ENCODE measurements at places on chromosomes 4 and X.

DNA sequence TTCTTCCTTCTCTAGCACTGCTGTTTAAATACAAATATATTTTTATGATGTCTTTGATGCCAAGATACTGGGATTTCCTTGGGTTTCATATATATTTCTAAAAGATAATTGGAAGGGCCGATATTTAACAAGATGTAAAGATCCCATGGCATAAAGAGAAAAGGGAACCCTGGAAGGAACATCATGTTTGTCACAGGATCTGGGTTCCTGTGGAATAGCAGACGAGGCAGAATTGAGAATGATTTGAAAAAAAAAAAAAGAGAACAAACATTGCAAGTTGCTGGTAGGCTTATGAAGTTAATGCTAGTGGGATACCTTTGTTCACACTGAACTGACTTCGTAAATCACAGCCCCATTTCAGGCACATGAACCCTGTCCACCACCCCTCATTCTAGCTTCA, 33.6 kb downstream of the RASSF6 start:
- no peak for DNase-seq

- peak; percentile 45 for DNase-seq
These were observed 4.2 kb downstream of the CENPVL3 start for GRCh38 chrX:51614353-51615012.

DNA sequence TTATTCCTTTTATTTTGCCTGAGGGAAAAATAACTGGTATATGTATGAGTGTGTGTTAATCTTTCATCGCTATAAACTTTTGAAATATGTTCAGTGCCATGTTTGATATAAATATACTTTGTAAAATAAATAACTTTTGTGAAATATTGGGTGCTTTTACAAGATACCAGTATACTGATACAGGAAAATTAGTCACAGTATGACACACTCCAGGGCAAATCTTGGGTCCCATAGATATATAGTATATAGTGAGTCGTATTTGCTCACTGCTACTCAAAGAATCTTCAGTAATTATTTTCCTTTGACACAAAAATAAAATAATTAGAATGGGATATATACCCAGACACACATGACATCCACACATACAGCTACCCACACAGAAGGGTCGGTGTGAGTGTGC, 472.3 kb downstream of the GRID2 start:
- DNase-seq, result no peak

DNA sequence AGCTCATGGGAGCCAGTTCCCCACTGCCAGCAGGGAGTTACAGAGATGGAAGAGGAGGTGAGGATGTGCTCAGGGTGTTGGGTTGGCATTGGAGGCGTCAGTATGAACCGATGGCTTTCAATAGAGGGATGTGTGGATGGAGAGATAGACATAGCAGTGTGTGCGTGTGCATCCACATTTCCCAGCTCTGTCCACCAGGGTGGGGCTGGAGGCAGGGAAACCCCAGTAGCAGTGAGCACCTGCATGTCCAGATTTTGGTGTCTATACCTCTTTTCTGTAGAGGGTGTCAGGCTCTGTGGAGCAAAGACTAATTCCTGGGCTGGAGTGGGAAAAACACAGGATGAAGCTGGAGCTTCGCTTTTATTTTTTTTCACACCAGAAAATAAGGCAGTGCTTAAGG, 37.2 kb upstream of the HGFAC start:
- DNase-seq, result no peak

- DNase-seq, result no peak
These were observed 256.9 kb downstream of the PARM1 start for GRCh38 chr4:75189711-75190335.

DNA sequence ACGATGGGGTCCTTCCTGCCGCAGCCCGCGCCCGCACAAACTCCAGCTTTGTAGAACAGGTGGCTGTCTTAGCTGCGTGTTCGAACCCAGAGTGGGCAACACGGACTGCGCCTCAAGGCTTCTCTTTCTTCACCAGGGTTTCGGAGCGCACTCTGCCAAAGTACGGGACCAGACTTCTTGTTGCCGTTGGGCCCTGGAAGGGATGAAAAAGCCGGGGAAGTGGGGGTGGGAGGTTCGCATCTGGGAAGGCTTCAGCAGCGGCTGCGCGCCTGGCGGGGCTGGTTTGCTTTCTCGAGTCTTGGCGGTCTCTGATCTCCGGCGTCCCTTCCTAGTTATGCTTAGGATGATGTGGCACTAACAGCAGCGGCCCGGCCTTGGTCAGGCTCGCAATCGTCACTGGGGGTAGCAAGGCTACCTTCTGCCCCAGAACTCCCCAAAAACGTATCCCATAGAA, 673 bp downstream of the PARM1 start:
- no peak for DNase-seq

GRCh38 chr4:121216461-121216860, 52.3 kb upstream of the TNIP3 start:
- no peak for DNase-seq

- no peak for DNase-seq
These were observed 25.2 kb upstream of the G3BP2 start for GRCh38 chr4:75698162-75698962.

DNA sequence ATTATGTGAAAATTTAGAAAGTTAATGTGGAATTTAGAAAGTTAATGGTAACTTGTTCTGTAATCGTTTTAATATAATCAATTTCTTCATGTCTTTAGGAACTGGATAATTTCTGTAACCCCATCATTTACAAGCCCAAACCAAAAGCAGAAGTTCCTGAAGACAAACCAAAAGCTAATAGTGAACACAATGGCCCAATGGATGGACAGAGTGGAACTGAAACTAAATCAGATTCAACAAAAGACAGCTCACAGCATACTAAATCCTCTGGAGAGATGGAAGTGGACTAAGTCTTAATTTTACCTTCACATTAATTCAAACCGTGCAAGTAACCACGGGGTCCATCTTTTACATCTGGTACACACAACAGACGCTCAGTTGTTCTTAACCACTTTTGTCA, 48.1 kb upstream of the PLK4 start:
- no peak for DNase-seq

- no peak for DNase-seq
These were observed 21.1 kb downstream of the TEC start for GRCh38 chr4:48248559-48248953.

DNA sequence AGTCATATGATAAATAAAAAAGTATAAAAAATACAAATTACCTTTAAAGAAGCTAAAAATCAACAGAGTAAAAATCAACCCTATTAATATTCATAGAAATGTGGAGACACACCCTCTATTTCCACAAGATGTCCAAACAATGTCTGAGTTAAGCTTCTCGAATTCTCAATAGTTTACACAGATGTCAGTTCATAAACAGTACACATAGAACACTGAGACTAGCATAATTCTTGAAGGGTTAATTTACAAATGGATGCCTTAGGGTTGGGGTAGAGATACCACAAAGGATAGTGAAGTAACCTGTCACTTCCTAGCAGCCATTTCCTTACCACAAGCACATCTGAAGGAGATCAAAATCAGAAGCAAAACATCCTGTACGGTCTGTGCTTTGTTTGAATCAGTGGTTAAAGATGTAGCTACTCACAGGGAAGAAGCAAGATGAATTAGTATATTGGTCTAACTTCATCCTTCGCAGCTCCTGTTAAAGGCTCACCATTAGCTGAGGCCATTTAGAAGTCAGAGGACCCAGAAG, 2393.9 kb downstream of the ARAP2 start:
- no peak for DNase-seq

DNA sequence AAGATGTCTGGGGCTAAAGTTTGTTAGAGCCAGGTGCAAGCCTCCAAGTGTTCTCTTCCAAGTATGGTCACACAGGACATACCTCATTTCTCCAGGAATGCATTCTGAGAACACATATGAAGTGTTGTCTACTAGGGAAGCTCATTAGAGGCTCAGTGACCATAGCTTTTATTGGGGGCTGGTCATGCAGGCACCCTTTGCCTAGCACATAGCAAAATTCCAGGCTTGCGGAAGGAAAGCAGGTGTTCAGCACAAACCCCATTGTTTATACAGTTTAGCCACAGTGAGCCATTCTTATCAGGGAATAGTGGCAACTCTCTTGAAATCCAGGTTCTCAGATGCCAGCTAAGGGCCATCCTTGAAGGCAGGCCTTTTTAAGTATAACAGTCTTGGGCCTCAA, 339.4 kb upstream of the ZCCHC13 start:
- no peak for DNase-seq

DNA sequence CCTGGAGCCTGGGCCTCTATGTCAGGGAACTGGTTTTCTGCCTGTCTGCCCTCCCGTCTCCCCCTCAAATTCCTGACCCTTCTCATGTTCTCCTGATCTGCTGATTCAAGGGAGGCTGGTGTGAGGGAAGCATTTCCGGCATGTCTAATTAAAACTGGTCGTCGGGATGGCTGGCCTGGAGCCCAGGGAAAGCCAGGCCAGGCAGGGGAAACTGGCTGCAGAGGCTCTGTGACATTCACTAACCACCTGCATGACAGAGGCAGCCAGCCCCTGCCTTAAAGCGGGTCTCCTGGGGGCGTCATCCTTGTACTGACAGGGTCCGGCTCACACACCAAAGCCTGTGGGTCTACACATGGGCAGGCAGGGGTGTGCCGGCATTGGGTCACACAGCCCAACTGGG, 35.2 kb downstream of the ABLIM2 start:
- peak; percentile 26 for DNase-seq

DNA sequence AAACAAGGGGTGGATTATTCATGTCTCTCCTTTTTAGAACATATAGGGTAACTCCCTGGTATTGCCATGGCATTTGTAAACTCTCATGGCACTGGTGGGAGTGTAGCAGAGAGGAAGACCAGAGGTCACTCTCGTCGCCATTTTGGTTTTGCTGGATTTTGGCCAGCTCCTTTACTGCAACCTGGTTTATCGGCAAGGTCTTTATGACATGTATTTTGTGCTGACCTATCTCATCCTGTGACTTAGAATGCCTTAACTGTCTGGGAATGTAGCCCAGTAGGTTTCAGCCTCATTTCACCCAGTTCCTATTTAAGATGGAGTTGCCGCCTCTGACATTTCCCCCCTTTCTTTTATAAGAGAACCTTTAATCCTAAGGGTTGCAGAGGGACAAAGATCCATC, 45.8 kb downstream of the MGST2 start:
- no peak for DNase-seq

DNA sequence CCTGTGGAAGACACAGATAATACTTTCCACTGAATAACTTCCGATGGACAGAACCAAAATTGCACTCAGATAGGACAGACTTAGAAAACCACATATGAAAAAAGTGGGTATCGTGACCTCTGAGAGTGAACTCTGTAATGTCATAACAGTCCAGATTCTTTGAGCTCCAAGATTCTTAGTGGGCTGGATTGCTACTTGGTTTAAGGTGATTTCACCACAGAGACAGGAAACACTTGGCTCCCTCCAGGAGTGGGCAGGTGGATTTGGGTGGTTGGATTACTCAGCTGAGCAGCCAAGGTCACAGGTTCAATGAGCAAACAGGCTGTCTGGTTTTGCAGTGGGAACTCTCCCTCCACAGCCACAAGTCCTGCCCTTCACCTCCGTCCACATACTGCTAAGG, 126.0 kb downstream of the AFAP1 start:
- no peak for DNase-seq

GRCh38 chr4:7892212-7893019, 47.2 kb downstream of the AFAP1 start:
- peak; percentile 77 for DNase-seq

GRCh38 chr4:3834663-3835521, 68.7 kb downstream of the ADRA2C start:
- no peak for DNase-seq

- no peak for DNase-seq
These were observed 115.9 kb upstream of the PDLIM3 start for GRCh38 chr4:185651137-185651677.

DNA sequence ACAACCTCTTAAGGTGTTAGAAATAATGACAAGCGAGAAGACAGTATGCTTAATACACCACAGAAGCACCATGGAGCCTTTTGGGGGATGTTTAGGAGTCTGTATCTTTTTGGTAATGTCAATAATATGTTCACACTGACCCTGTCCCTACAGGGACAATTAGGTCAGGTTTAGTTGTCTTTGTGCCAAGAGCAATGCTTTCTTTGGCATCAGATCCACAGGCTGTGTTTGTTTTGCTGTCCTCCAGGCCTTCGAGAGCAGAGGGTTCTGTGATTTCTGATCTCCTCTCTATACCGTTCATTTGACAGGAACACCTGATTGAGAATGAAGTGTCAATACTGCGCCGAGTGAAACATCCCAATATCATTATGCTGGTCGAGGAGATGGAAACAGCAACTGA, 153.8 kb downstream of the DCLK2 start:
- no peak for DNase-seq

- peak; percentile 44 for DNase-seq
These were observed at the start of gene BEX5 for GRCh38 chrX:102155806-102156179. TSS of gene BEX5 (minus strand) at chrX:102155977. CDS start at chrX:102154265, 1,712 bp downstream.

DNA sequence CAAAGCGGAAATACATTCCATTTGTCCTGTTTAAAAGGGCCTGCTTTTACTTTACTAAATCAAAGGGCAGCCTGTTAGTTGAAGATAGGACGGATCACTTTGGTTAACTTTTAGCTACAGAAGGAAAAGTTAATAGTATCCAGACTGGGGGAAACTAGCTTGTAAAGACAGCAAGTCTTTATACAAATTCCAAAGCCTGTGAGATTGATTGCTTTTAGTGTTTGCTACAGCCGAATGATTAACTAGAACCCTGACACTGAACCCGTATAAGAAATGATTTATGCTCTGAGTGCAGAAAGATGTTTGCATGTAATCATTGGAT, 93.4 kb downstream of the FRAS1 start:
- DNase-seq, result no peak

- DNase-seq, result peak; percentile 53
These were observed 471 bp downstream of the MCTS1 start for GRCh38 chrX:120604361-120604782.

DNA sequence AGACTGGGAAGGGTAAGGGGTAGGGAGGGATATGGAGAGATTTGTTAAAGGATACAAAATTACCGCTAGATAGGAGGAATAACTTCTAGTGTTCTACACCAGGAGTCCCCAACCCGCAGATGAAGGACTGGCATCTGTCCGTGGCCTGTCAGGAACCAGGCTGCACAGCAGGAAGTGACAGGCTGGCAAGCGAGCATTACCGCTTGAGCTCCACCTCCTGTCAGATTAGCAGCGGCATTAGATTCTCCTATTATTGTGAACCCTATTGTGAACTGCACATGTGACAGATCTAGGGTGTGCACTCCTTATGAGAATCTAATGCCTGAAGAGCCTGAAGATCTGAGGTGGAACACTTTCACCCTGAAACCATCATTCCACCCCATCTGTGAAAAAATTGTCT, 27.9 kb upstream of the BBS7 start:
- DNase-seq, result no peak

GRCh38 chrX:68045008-68045577, 388.2 kb downstream of the OPHN1 start:
- DNase-seq, result no peak

- DNase-seq, result peak; percentile 73
These were observed 626 bp upstream of the FRAS1 start for GRCh38 chr4:78056265-78057129.

DNA sequence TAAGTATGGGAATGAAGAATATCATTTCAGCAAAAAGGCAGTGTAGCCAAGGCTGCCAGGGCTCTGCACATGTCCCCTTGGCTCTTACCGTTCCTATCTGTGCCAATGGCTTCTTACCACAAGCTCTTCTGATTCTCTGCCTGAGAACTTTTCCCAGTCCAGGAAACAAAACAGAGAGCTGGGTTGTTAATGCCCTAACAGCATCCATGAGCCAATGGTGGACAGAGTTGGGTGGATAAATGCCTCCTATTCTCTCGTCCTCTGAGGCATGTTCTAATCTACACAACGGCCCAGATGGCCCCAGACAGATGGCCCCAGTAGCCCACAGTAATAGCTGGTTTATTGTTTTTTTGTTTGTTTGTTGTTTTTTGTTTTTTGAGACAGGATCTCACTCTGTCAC, 28.0 kb downstream of the SCD5 start:
- DNase-seq, result no peak
